ENCODE measurements at places on chromosomes 6 and 20.

DNA sequence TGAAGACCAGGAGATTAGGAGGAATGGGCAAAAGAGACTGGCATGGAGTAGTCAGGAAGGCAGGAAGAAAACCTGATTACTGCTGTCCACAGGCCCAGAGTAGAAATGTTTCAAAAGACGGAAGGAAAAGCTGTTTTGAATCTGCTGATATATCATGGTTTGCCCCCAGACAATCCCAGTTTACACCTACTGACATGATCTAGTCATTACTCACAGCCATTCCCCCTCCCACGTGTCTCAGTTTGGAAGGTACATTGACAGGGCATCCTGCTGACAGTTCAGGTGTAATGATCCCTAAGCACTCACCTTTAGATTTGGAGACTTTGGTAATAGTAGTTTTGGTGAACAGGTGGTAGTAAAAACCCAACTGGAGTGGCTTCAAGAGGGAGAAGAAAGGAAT is 9.8 kb upstream of the TXNDC5 start:
- no peak for DNase-seq

GRCh38 chr20:52259295-52259694 is 67.7 kb upstream of the ZFP64 start:
- DNase-seq = no peak

DNA sequence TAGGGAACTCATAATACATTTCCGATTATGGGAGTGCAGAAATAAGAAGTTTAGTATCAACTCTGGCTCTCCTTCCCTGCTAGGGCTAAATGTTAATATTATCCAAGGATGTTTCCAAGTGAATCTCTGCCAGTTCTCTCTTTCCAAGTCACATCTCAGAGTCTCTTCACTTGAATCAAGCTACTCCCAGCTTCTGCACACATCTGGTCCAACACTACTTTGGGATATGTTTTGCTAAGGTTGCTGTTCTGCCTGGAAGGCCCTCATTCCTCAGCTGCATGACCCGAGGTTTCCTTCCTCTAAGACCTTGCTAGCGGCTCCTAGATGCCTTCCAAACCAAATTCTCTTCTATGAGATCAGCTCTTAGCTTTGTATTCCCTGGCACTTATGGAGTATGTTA is 331.8 kb downstream of the GJA1 start:
- DNase-seq = no peak

GRCh38 chr20:21105429-21106170 is 558 bp downstream of the LINC00237 start:
- DNase-seq = no peak

- peak; percentile 15 for DNase-seq
Observed at GRCh38 chr6:30463651-30464618, 25.4 kb upstream of the HLA-E start.

DNA sequence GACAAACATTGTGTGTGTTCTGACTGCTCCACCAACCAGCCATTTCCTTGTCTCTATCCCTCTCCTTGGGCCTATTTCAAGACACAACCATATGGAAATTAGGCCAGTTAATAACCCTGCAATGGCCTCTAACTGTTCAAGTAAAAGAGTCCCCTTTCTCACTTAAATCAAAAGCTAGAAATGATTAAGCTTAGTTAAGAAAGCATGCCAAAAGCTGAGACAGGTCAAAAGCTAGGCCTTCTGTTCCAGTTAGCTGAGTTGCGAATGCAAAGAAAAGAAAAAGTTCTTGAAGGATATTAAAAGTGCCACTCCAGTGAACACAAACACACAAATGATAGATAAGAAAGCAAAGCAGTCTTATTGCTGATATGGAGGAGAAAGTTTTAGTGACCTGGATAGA is 22.5 kb downstream of the SERINC1 start:
- DNase-seq = no peak

GRCh38 chr6:6614096-6614982 is 25.8 kb downstream of the LY86 start:
- DNase-seq = no peak

DNA sequence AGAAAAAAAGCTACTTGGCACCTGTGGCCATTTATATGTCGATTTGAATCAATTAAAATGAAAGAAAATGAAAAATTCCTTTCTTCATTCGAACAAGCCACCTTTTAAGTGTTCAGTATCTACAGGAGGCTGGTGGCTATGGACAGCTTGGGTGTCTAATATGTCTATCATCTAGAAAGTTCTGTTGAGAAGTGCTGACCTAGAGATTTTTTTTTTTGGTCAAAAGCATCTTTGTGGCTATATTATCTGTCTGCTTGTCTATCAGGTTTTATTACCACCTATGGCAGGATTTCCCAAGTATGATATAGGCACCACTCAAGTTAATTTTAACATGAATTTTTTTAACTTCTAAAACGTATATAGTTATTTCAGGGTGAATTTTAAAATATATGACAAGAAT is 250.8 kb downstream of the TSHZ2 start:
- DNase-seq = no peak

DNA sequence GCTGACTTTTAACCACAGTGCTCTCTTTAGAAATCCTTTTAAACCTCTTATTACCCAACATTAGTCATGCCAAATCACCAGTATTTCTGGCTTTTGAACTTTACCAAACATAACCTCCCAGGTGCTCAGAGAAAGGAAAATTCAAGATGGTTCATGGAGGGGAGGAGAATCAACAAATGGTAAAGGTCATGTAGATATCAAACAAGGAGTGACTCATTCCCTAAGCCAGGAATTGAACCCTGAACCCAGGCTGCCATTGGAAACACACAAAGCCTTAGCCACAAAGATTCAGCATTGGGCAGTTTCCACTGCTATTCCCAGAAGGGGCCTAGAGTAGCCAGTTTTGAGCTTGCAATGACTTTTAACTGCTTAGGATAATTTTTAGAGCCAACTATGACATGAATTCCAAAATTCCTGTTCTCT is 21.6 kb upstream of the ENTPD6 start:
- no peak for DNase-seq

DNA sequence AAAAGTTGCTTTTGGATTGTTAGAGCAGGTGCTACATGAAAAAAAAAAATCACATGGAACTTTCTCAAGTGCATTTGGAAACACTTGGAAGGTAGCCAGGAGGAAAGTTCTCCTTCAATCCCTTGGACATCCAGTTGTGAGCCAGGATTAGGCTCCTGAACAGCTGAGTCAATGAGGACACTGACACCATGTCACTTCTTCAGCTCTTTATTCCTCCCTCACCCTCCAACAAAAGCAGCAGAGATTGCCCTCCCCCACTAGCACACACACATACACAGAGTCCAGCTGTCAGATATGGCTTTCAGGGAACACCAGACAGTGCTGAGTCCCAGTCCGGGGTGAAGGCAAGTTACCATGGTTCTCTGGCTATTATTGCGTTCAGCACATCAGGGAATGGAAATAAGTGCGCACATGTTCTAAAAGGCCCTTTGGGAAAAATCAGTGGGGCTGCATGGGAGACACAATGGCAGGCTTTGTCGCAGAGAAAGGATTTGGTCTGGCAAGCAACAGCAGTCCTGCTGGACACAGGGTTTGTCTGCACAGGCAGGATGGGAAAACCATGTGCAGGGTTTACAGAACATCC is 124.7 kb upstream of the MARCKS start:
- DNase-seq = peak; percentile 28

DNA sequence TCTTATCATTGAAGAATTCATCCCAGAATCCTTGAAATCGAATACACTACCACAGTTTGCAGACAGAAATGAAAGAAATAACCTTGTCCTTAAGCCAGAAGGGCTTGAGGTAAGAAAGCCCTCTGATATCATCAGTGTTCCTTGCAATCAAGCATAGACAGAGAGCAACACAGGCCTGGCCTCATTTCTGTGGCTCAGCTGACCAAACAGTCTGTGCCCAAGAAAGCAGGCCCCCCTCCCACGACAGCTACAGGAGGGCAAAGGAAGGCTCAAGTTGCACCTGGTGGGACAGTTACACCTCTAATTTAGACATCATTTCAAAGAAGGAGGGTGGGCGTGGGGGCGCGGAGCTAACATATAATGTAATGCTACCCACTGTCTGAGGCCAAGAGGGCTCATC is 21.6 kb downstream of the KIF16B start:
- no peak for DNase-seq

DNA sequence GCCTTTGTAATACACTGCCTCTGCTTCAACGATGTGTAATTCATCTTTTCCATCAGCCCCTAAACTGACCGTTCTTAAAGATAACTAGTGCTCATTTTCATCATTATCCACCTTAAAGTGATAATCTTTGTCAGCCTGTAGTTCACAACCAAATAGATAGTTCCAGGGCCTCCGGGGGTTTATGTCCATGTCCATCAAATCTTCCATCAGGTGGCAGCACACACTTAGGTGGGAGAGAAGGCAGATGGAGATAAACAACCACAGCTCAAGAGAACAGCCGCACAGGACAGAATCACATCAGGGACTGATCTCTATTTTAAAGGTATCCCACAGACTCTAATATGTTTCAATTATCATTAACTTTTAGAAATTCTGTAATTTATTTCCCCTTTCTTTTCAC is 90.9 kb downstream of the LMBRD1 start:
- DNase-seq = no peak

GRCh38 chr6:11772109-11772825 is 6.3 kb downstream of the ADTRP start:
- DNase-seq = peak; percentile 85

- no peak for DNase-seq
Observed at GRCh38 chr6:156685823-156686222, 91.4 kb upstream of the ARID1B start.

DNA sequence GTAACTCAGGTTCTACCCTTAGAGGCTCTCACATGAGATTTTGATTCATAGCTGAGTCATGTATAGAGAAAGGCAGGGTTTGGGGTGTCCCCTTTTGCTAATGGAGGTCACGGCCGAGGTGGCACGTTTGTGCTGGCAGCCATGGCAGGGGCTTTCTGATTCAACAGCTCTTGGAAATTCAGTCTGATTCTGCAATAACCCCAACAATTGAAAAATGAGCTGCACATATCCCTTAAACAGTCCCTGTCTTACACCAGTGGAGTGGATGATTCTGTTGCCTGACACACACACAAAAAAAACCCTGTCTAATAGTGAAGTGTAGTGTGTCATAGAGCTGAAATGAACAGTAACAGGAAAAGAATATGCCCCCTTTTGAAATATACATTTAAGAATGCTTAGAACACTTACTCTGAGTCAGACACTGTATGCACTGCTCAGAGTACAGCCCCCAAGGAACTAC is 40.4 kb upstream of the ARG1 start:
- DNase-seq = no peak

DNA sequence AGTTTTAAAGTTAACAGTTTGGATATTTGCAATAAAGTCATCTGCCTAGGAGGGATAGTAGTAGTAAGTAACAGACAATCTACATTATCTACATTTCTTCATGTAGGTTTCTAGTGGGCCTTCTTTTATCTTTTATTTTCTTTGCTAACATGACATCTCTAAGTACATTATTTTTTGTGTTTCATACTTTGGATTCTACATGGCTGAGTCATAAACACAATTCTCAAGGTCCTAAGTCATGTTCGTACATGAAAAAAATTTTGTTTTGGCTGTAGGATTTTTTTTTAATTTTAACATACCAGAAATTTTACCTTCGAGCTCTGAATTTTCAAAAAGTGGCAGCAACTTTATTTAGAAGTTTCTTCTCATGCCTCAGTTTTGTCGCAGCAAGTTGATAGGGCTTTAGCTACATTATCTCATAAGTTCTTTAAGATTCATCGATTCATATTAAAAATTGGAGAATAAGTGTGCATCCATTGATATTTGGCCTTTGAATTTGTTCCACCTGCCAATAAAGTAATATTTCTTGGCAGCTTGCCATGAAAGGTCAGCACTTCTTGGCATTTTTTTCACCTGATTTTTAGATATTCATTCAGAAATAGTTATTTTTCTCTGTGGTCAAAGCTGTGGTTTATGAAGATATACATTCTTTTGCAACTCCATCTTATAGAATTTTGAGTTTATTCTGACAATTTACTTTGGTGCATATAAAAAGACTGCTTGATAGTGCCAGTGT is 146.2 kb downstream of the GRIK2 start:
- no peak for DNase-seq

- no peak for DNase-seq
Observed at GRCh38 chr6:45772051-45772450, 243.6 kb downstream of the CLIC5 start.

GRCh38 chr6:4491501-4492260 is 284.5 kb upstream of the CDYL start:
- DNase-seq = no peak

GRCh38 chr6:53300656-53301551 is 47.8 kb downstream of the ELOVL5 start:
- DNase-seq = peak; percentile 48

DNA sequence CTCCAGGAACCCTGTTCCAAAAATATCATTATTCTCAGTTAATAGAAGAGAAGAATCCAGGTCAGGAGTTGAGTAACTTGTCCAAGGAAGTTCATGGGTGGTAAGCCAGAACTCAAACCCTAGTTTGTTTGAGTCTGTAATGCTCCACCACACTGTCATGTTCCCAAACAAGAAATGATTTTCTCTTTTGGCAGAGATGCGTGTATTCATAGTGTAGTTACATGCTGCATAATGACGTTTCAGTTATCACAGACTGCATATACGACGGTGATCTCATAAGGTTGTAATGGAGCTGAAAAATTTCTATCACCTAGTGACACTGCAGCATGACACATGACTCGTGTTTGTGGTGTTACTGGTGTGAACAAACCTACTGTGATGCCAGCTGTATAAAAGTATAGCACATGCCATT is 102.6 kb downstream of the TULP4 start:
- no peak for DNase-seq

- no peak for DNase-seq
Observed at GRCh38 chr20:21302664-21303060, 469 bp upstream of the XRN2 start.

DNA sequence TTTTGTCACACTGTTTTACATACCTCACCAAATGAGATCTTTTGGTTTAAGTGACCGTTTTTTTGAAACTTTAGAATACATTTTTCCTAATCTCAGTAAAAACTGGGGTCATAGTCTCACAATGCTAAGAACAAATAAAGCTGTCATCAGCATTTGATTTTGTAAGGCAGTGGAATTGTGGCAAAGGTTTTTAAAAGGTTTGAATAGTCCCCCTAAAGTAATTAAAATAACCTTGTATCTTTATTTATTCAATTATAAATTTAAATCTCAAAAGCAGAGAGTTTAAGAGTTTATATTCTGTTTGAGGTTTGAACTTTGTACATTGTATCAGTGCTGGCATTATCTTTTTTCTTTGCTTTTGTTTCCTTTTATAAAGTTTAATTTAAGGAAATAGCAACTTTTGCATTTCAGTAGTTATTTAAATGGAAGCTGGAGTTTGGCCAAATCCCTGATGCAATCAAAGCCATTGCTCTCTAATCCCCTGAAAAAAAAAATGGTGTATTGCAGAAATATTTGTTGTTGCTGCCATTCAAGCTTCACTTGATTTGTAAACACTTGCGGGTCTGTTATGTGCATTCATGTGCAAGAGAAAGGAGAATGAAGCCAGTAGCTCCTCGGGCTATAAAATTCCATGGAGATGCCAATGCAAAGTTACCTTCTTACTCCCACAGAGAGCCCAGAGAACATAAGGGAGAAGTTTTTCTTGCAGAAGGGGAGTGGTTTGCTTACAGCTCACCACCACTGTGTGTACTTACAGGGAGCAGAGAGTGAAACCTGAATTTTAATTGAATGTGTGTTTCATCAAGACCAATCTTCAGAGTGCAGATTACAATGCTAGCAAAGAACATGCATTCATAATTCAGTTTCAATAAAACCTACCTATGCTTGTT is 391.8 kb downstream of the ARHGAP18 start:
- DNase-seq = peak; percentile 95

GRCh38 chr20:55741801-55742200 is 263.5 kb downstream of the CBLN4 start:
- DNase-seq = no peak
